ENCODE measurements at places on chromosomes 13 and 19.
A peak's percentile ranks its signal among the peaks of the same experiment; 100 is the strongest.

DNA sequence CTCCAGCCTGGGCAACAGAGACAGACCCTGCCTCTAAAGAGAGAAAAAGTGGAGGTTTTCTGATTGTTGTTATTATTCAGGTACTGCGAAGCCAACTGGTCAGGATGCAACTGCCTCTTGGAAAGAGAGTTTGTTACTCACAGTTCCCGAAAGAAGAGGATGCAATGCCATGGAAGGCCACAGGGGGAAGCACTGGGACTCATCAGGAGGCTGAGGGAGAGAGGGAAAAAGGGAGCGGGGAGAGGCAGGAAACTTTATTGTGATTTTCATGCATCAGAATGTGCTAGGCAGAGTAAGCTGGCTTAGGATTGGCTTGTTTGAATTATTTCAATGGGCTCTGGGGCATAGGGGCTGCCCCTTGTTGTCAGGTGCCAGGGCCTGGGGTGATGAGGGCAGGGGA lies 27.6 kb downstream of the MYO9B start:
- DNase-seq = no peak

- DNase-seq = no peak
These were observed 28.0 kb upstream of the UFM1 start for GRCh38 chr13:38321654-38322053.

DNA sequence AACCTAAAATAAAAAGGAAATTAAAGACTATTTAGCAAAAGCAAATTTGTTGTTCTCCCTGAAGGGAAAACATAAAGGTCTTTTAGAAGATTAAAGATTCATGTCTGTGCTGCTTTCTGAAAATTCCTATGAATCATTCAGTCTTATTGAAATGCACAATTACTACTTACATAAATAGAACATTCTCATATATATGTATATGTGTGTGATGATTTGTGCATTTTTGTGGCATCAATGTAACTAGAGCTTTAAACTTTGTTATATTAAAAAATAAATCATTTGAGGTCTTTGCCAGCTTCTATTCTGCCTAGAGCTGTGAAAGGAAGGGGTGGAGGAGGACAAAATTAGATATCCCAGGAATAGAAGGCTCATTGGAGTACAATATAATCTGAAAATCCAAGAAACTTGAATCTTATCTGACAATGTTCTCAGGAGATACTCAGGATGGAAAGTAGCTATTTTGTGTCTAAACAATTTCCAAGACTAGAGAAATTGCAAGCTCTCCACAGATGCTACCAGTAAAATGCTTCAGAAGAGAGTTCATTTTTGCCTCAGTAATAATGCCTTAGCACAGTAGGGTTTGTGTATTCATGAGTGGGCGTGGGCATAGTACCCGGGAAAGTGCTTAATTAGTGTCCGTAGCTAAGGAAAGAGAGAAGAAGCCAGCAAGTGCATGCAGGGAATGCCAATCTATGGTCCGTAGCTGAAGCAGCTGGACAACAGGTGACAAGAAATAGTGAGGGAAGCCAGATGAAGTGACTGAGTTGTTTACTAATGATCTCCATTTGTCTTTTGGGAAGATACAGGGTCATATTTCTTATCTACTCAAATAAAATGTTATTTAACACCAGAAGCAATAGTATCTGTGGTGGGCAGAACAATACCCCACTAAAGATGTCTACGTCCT lies 395.5 kb upstream of the NBEA start:
- no peak for DNase-seq

GRCh38 chr19:13277104-13277809 lies 127.0 kb downstream of the IER2 start:
- DNase-seq = peak; percentile 52

- DNase-seq = no peak
These were observed 5.3 kb downstream of the CARM1 start for GRCh38 chr19:10876459-10877240.

Measured in CD8-positive, alpha-beta T cell (primary cell).